Activated gamma-delta T cell (primary cell): ENCODE measurements at places on chromosomes 7 and 10.
A peak's percentile ranks its signal among the peaks of the same experiment; 100 is the strongest.

DNA sequence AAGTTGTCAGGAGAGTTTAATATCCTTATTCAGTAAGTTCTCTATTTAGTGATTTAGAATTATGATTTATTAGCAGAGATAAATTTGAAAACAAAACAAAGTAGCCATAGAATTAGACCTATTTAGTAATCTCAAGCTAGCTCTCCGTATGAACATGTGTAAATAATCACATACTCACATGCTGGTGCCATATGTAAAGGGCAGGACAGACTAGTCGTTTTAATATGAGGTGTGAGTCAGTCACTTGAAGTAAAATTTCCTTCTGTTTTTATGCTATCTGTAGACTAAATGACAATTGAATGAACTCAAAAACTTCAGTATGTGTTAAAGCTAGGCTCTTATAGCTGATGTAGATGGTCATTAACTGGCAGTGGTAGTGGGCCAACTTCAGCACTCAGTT is 67.1 kb downstream of the WAC start:
- no peak for DNase-seq

GRCh38 chr10:88212069-88212468 is 348.6 kb downstream of the PTEN start:
- no peak for DNase-seq

DNA sequence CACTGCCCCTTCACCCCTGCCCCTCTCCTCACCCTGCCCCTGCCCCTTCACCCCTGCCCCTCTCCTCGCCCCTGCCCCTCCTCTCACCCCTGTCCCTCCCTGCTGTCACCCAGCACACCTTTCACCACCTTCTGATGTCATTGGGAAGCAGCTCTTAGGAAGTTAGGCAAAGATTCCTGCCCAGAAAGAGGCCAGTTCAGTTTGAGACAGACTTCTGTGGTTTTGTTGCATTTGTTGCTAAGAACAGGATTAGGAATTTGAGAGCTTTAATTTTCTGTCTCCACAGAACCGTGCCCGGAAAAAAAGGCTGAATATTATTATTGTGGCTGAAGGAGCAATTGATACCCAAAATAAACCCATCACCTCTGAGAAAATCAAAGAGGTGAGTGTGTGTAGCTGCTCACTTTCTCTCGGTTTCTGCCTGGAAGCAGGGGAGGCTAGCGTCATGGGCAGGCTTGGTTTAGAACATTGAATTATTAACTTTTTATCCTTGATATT is 39.6 kb downstream of the PFKP start:
- no peak for DNase-seq

DNA sequence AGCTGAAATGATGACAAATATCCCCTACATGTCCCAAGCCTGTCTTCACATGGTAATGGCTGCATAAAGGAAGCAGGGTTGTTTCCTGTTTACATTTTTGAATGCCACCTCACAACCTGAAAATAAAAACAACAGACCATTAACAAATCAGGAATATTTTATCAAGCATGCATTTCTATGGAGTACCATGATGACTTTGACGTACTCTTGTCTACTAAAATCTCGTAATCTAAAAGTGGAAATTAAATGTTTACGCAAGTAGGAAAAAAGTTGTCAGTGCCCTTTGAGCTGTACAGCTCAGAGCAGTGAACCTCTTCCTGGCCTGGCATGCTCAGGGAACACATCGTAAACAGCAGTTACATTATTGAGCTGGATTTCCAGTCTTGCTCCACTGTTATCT is 194.1 kb downstream of the INHBA start:
- DNase-seq: no peak

- DNase-seq: no peak
Measured at GRCh38 chr7:146736446-146737190, 620.0 kb downstream of the CNTNAP2 start.

GRCh38 chr7:91344911-91345310 is 80.7 kb downstream of the FZD1 start:
- DNase-seq: no peak

DNA sequence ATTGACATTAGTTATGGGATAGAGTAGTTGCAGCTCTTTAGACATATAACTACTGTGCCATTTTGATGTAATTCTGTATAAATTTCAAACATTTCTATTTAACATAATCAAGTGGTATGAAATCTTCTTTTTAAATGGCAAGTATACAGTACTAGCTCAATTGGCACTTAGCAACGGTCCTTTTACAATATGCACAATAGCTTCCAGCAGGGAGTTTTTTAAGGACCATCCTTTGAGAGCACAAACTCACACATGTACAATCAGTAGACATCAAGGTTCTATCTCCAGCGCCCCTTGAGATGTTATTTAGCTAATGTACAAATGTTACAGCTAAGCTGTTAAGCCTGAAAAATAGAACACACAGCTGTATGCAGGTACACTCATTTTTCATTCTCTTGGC is 480.7 kb downstream of the TFEC start:
- DNase-seq: no peak

GRCh38 chr7:74057216-74057925 is 26.2 kb upstream of the LIMK1 start:
- no peak for DNase-seq

GRCh38 chr10:45555795-45556194 is 116.8 kb downstream of the ZFAND4 start:
- DNase-seq: no peak

- no peak for DNase-seq
Measured at GRCh38 chr7:80347173-80347572, 164.7 kb downstream of the GNAT3 start.

- DNase-seq: no peak
Measured at GRCh38 chr10:75672842-75673241, 241.4 kb downstream of the LRMDA start.

- no peak for DNase-seq
Measured at GRCh38 chr7:132135746-132136385, 440.4 kb downstream of the PLXNA4 start.

DNA sequence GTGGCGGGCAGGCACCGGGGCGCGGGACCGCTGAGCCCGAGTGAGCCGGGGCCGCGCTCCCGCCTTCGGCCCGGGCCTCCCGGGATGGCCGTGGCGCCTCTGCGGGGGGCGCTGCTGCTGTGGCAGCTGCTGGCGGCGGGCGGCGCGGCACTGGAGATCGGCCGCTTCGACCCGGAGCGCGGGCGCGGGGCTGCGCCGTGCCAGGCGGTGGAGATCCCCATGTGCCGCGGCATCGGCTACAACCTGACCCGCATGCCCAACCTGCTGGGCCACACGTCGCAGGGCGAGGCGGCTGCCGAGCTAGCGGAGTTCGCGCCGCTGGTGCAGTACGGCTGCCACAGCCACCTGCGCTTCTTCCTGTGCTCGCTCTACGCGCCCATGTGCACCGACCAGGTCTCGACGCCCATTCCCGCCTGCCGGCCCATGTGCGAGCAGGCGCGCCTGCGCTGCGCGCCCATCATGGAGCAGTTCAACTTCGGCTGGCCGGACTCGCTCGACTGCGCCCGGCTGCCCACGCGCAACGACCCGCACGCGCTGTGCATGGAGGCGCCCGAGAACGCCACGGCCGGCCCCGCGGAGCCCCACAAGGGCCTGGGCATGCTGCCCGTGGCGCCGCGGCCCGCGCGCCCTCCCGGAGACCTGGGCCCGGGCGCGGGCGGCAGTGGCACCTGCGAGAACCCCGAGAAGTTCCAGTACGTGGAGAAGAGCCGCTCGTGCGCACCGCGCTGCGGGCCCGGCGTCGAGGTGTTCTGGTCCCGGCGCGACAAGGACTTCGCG is 534 bp downstream of the FZD9 start:
- peak; percentile 26 for DNase-seq

- DNase-seq: no peak
Measured at GRCh38 chr7:131652194-131652593, 95.8 kb upstream of the PODXL start.

- no peak for DNase-seq
Measured at GRCh38 chr10:44178281-44178680, 206.6 kb downstream of the CXCL12 start.

GRCh38 chr7:118517275-118517674 is 292.8 kb downstream of the ANKRD7 start:
- DNase-seq: no peak

DNA sequence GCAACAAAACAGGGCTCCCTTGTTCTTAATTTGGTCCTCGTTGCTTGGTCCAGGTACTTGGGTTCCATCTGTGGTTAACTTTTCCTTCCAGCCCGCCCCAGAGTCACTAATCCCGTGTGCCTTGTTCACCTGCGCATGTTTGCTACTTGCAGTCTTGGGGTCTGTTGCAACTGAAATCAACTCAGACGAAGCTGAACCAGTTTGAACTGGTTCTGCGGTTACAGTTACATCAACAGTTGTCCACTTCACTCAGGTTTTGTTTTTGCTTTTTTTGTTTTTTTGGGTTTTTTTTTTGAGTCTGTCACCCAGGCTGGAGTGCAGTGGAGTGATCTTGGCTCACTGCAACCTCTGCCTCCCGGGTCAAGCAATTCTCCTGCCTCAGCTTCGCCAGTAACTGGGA is 34.7 kb downstream of the TRRAP start:
- no peak for DNase-seq

- DNase-seq: no peak
Measured at GRCh38 chr7:40646717-40647116, 511.9 kb downstream of the SUGCT start.

- DNase-seq: no peak
Measured at GRCh38 chr7:157643525-157643970, 306.7 kb downstream of the DNAJB6 start.

- no peak for DNase-seq
Measured at GRCh38 chr10:100569687-100570481, 34.1 kb downstream of the HIF1AN start.

- DNase-seq: no peak
Measured at GRCh38 chr10:14821635-14822375, 16.0 kb downstream of the CDNF start.

- no peak for DNase-seq
Measured at GRCh38 chr10:48802611-48803071, 118.0 kb downstream of the WDFY4 start.

DNA sequence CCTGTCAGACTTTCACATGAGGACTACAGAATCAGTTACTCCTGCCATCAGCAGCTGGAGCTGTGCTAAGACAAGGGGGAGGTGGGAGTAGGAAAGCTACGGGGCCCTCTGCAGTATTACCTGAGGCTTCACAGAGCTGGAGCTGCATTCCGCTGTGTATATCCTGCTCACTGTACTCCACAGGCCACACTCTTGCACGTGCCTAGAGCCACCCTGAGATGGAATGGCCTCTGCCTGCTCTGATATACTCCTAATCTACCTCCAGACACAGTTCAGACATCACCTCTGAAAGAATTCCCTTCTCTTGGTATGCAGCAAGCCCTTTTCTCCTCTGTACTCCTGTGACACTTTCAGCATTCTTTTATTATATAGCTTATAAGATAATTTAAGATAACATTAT is 34.8 kb downstream of the TRDMT1 start:
- DNase-seq: no peak

- no peak for DNase-seq
Measured at GRCh38 chr7:22295402-22296264, 61.3 kb downstream of the RAPGEF5 start.

DNA sequence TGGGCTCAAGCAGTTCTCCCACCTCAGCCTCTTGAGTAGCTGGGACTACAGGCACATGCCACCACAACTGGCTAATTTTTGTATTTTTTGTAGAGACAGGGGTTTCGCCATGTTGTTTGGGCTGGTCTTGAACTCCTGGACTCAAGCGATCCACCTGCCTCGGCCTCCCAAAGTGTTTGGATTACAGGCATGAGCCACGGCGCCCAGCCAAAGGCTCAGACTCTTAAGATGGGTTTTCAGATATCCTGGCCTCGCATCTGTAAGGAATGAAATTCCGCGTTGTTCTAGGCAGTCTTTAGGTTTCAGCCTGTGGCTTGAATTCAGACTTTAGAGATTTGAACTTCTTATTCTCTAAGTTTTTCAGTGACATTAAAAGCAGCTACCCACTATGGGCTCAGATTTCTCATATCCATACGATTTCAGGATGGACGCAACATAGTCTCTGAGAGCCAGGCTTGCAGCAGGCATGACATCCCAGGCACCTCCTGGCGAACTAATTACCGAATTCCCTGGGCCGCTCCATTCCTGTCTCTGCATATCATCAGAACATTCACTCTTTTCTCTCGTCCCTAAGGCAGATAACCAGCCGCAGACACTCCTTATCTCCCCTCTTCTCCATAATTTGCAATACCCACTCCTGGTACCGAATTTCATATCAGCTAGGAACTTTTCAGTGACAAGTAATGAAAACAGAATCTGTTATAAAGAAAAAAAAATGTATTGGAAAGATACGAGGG is 29.7 kb downstream of the IL15RA start:
- no peak for DNase-seq

- DNase-seq: no peak
Measured at GRCh38 chr7:2013381-2014311, 219.1 kb downstream of the MAD1L1 start.

GRCh38 chr7:157404845-157405481 is 68.2 kb downstream of the DNAJB6 start:
- DNase-seq: no peak
